ENCODE measurements at places on chromosomes 16 and 17.
A peak's percentile ranks its signal among the peaks of the same experiment; 100 is the strongest.

- DNase-seq, result no peak
Measured at GRCh38 chr17:21474815-21475214, 98.7 kb downstream of the KCNJ12 start.

GRCh38 chr17:75749545-75750389, 15.2 kb downstream of the GALK1 start:
- peak; percentile 85 for DNase-seq

DNA sequence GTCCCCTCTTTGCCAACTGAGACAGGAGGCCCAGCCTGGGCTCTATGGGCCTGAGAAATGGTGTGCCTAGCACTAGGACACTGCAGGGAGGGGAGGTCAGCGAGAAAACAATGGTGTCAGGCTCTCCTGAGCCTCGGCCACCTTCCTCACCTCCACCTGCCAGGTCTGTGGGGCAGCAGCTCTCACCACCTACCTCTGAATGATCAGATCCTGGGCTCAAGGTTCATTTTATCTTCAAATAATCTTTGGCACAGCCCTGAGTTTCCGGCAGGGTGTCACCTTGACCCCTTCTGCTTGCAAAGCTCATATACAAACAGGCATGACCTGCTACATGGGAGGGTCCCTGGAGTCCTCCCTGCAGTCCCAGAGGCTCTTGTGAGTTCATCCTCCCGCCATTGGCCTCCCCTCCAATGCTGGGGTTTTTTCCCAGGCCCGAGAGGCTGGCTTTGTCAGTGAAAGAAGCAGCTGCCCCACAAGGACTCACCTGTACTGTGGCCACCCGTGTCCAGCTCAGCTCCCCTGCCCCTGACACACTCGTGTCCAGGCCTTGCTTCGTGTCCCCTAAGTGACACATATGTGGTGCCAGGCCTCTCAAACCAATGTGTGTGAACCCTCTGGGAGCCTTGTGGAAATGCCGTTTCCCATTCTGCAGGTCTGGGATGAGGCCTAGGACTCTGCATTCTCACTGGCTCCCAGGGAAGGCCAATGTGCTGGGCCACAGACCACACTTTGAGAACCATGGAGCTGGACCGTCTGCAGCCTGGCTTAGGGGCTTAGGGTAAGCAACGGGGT, 176.8 kb upstream of the CIBAR2 start:
- no peak for DNase-seq

- DNase-seq, result no peak
Measured at GRCh38 chr17:31416503-31416923, 25.0 kb downstream of the RAB11FIP4 start.

DNA sequence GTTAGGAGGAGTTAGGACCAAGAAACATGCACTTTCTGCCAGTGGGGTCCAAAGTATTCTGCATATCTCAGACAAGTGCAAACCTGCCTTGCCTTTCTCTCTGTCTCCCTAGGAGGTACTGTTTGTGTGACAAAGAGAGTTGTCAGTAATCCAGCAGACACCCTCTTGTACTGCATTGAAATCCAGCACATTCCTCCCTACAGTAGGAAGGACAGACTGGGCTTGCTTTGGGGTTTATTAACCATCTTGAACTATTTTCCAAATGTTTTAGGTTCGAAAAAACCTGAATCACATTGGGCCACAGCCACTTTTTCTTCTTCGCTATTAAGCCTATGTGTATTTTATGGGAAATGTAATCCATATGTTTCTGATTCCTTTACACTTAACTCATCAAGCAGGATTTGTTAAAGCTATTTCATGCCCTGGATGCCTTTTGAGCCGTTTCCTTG, 204.2 kb upstream of the KCNJ16 start:
- DNase-seq, result no peak

- no peak for DNase-seq
Measured at GRCh38 chr16:85429776-85430522, 183.2 kb upstream of the GSE1 start.

GRCh38 chr17:56592487-56593085, 913 bp upstream of the NOG start:
- DNase-seq, result peak; percentile 58

GRCh38 chr17:37060928-37061327, 112.2 kb downstream of the AATF start:
- DNase-seq, result no peak

- DNase-seq, result no peak
Measured at GRCh38 chr16:87733190-87733589, 32.6 kb downstream of the KLHDC4 start.

DNA sequence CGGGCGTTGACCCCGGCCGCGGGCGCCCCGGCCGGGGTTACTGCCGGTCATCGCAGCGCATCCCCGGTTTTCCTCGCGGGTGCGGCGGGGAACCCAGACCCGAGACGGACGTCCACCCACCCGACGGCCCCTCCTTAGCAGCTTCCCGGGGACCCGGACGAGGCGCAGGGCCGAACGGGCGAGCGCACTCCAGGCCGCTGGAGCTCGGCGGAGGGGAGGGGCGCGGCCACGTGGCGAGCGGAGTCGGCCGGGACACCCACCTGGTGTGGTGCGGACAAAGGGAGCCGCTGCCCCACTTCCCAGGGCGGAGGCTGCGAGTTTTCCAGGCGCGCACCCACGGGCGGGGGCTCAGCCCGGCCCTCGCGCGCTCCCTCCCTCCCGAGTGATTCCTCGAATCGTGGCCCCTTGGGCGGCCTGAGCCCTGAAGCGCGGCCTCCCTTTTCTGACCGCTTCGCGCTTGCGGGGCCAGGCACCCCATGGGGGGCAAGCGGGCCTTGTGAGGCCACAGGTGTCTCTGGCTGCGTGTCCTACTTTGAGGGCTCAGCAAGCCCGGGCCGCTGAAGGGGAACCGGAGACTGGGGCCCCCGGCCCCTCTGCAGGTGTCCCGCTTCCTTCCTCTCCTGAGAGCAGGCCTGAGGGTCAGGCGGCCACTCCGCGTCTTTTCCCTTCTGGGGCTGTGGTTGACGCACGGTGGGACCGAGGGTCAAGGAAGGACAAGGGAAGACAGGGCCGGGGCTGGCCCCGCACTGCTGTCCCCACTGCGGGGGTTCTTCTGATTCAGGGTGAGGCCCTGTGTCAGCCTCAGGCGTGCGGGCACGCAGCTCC, 1.1 kb upstream of the FASN start:
- DNase-seq, result no peak

DNA sequence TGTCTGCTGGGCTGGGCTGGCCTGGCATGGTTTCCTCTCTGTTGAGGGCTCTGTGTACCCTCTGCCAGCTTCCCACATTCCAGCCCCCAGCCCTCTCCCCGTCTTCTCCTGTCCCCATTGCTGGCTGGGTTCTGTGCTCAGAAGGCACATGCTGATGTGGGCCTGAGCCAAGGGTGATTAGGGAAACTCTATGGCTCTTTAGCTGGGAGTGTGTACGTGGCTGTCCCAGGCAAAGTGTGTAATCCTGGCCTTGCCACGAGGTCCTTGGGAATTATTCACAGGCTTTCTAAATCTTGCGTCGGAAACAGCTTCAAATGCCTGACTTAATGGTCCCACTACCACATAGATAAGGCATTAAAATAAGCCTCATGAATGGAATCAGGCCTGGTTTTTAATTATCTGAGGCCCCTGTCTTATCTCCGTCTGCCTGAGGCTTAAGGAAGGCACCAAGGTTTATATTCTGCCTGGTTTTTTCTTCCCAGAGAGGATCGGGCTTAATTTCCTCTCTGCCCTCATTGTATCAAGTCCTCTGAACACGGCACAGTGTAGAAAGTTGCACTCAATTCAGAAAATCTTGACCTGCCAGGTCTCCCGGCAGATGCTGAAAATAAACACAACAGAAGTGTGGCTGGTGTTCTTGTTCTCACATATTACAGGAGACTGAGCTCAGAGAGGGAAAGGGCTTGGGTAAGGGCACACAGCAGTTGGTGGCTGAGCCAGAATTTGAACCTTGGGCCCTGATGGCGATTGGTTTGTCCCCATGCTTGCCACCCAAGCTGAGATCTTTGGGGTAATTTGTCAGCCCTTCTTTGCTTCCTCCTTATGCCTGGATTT, 52.9 kb upstream of the LGALS9 start:
- DNase-seq, result no peak

DNA sequence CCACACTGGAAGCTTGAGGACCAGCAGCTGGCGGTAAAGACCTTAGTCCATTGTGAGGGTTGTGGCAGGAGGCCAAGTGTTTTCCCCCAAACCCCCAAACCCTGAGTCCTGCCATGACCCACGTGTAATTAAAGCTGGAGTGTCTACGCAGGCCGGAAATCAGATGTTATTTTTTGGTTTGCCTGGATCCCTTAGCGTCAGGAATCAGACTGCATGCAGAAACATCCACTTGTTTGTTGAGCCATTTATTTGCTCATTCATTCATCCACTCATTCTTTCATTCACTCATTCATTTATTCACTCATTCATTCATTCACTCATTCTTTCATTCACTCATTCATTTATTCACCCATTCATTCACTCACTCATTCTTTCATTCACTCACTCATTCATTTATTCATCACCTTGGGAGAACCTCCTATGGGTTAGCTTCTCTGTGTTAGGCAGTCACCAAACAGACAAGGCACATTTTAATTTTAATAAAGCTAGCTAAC, 313.1 kb downstream of the MAF start:
- DNase-seq, result no peak

DNA sequence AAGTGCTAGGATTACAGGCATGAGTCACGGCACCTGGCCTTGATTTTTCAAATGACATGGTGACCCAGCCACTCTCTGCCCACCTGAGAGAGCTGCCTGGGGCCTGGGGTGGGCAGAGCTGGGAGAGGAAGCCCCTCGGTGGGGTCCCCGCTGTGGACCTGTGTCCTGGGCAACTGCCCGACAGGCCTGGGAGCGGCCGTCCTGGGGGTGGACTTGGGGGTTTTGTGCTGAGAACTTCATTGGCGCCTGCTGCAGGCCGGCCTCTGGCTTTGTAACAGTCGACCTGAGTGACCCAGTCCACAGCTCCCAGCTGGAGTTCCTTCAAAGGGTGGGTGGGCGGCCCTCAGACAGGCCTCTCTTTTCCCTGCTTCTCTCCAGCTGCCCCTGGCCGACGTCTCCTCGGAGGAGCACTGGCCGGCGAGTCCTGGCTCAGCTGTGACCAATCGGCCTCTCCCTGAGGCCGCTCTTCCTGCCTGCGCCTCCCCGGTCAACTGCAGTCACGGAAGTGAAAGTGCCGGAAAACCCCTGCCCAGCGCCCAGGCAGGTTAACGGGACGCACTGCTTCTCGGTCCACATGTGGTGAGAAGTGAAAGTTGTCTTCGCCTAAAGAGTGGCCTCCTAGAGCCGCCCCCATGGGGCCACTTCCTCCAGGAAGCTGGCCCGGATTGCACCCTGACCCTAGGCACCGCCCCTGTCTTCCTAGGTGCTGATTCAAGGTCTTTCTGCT, 5.5 kb downstream of the CBFA2T3 start:
- DNase-seq, result no peak

GRCh38 chr16:48361012-48361411, 24.2 kb downstream of the SIAH1 start:
- DNase-seq, result no peak

GRCh38 chr16:2019921-2020831, 591 bp downstream of the NPW start:
- no peak for DNase-seq

GRCh38 chr17:49496867-49497147, 1.7 kb downstream of the NGFR start:
- no peak for DNase-seq

GRCh38 chr17:60971515-60972369, 294.1 kb downstream of the BCAS3 start:
- DNase-seq, result no peak

DNA sequence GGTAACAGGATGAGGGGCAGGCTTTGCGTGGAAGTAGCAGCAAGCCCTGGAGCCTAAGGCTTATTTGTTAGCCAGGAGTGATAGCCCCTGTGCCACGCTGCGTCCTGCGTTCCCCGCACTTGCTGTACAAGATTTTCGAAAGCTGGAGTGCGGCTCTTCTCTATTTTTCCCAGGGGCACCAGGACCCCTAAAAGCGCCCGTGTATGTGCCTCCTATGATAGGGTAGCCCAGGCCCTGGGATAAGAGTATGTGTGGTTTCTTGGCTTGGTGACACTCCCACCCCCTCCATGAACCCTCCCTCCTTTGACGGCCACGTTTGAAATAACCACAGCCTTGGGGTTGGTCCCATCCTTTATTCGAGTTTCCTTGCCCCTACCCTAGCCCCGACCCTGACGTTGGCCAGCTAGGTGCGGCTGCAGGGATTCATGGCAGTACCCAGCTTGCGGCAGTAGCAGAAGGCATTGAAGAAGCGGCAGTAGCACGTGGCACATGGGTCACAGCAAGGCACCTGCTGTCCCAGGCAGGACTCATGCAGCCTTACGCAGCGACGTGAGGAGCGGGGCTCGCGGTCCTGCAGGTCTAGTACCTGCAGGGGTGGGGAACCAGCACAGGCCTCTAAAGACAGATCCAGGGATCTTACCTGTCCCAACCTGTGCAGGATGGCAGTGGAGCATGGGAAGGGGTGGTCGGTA, 968 bp downstream of the AGRP start:
- DNase-seq, result no peak

DNA sequence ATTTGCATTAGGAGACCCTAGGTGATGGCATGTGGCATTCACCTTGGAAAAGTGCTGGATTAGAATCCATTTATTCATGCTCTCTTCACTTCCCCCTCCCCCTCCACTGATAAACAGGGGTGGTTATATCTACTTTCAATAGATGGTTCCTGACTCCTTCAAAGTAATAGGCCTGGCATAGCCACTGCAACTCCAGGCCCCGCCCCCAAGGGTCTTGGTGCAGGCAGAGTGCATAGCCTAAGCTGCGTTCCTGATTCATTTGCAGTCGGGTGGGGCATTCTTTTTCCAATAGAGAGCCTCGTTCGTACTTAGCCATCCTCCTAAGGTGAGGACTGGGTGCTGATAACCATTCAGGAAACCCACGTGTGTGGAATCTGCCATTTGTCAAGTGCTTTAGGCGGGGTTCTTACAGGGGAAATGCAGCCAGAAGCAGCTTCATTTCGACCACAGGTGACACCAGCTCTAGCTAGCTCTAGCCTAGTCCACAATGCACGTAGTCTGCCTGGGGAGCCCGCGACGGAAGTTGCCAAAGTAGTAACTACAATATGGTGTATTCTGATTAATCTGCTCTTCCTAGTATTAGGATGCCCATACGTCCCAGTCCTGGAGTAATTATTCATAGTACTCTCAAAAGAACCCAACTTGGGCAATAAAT, 11.1 kb downstream of the UBE2O start:
- no peak for DNase-seq

GRCh38 chr17:44132275-44132821, 8.9 kb upstream of the HDAC5 start:
- no peak for DNase-seq

- DNase-seq, result no peak
Measured at GRCh38 chr16:73543970-73544599, 496.2 kb upstream of the ZFHX3 start.

Data from stimulated activated CD8-positive, alpha-beta memory T cell treated with anti-CD3 and anti-CD28 coated beads, Interleukin-4, amount 100 ng/mL, for 24 hours (primary cell).